ENCODE measurements at places on chromosomes 5 and 9.

DNA sequence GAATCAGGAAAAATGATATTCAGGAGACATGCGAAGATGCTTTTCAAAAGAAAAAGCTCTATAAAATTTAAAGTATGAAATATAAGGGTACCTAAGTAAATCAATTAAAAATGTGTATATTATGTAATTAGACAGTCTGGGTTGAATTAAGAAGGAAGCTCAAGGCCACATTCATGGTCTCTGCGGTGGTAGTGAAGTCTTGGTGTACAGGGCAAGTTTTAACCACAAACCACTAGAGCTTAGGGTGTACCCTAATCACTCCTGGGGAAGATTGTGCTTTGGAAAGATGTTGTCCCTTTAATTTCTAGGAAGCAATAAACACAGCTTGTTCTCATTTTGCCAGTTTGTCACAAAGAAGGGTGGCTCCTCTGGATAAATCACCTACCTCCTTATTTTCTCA lies 287.2 kb upstream of the ZNF608 start:
- no peak for DNase-seq

DNA sequence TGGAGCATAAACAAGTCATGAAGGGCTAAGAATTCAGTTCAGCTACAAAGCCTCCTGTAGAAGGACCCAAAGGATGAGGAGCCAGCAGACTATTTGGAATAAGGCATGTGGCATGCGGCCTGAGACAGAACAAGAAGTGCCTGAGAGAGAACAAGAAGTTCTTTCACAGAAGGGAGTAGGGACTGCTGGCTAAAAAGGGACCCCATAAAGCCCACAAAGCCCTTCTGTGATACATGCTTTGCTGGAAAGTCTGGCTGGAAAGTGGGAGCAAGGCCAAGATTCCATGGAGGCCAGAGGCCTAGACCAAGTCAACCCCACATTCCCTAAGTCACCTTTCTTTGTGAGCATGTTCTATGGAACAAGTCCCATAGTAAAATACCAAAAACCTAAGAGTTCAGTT lies 35.9 kb upstream of the UBAP2 start:
- no peak for DNase-seq

DNA sequence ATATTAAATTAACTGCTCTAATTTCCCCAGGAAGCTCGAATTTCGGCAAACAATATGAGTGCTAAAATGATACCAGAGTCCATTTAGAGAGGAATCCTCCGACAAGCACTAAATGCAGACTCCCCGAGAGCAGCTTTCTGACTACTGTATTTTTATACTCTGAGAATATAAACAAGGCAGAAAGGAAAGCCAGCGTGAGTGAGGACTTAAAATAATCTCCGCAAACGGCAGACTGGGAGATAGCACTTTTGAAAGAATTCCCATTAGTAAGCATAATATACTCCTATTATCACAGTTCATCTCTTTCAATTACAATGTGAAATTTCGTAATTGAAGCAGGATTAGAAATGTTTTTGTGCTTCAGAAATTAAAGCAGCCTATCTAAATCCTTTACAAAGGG lies 269.4 kb upstream of the PANK3 start:
- DNase-seq = no peak

GRCh38 chr9:25224309-25224708 lies 453.9 kb downstream of the TUSC1 start:
- DNase-seq = no peak

- DNase-seq = no peak
Observed at GRCh38 chr5:133220851-133221674, 169.2 kb downstream of the HSPA4 start.

GRCh38 chr5:149221731-149222342 lies 49.8 kb upstream of the AFAP1L1 start:
- DNase-seq = no peak

DNA sequence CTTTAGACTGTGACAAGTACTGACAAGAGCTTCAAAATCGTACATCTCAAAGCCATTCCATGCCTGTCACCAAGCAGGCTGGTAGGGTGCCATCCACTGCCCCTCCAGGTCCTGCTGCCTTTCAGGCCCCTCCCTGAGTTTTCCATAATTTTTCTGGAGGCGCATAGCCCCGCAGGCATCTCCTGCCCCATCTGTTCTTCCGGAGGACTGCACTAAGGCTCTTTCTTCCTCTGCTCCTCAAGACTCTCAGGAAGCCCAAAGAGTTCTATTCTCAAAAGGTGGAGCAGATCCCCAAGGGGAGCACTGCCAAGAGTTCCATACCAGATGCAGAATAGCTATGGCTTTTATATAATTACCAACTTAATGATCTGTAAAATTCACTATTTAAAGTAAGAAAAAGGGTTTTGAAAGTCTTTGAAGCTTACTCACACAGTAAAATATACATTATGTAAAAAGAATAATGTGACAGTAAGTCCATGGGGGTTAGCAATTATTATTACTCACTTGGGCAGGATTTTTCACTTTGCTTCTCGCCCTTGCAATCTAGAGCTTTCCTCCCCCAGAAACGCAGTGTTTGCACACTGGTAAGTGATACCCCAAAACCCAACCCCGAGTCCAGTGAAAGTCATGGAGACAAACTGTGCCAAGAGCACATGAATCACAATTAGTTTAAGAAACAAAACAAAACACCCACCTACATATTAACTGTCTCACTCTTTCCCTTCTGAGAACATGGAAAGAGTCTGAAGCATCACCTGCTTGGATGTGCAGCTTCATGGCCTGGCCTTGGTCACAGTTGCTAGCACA lies 114.1 kb upstream of the DAPK1 start:
- no peak for DNase-seq

- DNase-seq = no peak
Observed at GRCh38 chr5:158727771-158728311, 371.9 kb downstream of the EBF1 start.

DNA sequence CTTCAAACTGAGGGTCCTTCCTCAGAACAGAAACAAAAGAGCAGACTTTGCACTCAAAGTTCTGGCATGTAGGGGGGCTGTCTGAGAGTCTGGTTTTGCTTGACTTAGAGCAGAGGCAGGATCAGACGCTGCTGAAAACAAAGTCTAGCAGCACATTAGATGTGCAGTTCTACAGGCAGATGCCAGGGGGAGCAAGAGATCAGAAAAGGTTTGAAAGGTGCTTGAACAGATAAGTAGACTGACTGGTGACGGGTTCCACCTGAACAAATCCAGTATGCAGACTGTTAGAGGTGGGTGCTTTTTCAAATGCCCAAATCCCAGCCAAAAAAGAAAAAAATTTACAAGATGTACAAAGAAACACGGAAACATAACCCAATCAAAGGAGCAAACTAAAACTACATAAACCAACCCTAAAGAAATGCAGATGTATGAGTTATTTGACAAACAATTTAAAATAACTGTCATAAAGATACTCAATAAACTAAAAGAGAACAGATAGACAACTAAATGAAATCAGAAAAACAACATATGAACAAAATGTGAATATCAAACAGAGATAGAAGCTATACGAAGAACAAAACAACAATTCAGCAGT lies 194.7 kb upstream of the FREM1 start:
- no peak for DNase-seq

GRCh38 chr5:162288647-162289296 lies 221.2 kb downstream of the GABRG2 start:
- DNase-seq = no peak

DNA sequence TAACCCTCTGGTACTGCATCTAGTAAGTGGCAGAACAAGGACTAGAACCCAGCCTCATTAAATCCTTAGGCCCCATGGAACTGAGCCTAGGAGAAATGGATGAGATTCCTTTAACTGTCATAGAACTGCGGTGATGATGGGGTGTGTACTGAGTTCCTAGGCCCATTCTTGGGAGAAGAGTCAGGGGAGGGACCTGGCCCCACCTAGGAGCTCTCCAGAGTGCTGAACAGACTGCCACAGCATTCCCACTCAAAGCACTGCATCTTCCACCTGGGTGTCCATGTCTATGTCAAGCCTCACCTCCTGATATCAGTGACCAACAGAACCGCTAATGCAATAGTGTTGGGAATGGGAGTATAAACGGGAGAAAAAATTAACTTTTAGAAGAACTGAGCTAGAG lies 36.6 kb downstream of the TTLL11 start:
- no peak for DNase-seq

DNA sequence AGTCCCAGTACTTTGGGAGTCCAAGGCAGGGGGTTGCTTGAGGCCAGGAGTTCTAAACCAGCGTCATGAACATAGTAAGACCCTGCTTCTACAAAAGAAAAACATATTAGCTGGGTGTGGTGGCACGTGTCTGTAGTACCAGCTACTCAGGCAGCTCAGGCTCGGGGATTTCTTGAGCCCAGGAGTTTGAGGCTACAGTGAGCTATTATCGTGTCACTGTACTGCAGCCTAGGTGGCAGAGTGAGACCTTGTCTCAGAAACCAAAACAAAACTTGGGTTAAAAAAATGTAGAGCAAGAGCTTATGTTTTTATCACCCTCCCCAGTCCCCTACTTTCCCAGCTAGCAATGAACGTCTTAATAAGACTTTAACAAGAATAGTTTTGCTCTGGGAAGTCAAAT lies 46.7 kb downstream of the UHRF2 start:
- no peak for DNase-seq

DNA sequence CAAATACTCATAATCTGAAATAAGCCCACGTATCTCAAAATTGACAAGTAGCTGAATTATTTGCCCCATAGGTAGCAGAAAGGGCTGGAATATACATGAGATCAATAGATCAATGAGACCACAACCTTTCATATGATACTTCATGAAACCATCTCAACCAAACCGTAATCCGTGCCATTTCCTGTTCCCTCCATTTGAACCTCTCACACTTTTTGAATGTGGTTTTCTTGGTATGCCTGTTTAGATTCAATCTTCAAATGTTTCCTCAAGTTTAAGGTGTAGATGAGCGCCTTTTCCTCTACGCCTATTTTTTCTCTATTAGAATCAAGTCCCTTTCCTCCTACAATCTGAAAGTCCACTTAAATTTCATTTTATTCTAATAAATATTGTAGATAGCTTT lies 805.5 kb downstream of the EFNA5 start:
- DNase-seq = no peak

DNA sequence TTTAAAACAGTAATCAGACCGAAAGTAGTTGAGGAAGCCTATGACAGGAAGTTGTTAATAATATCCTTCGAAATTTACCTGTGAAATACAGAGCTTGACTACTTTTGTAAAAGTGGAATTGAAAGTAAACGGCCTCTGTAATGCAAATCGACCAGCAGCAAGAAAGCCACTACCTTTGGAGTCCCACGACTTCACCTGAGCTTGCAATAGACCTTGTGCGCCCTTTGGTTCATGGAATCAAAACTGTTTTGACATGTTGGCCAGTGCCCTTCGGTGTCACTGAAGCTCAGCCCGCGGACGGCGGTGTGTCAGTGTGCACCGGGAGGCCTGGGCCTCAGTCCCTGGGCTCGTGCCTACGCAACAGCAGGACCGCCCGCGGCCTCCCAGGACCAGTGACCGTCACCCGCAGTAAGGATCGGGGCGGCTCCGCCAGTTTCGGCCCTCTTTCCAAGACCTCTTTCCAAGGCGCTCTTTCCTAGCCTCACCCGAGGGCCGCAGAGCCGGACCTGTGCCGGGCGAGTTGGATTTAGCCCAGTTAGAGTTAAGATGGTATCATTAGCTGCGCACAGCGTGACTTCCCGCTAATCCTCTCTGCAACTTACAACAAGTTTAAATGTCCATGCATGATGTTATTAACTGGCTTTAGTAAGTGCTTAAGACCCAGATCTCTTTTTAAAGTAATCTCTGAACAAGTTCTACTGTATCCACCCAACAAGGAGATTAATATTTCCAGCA lies 223.3 kb downstream of the MEF2C start:
- DNase-seq = no peak

DNA sequence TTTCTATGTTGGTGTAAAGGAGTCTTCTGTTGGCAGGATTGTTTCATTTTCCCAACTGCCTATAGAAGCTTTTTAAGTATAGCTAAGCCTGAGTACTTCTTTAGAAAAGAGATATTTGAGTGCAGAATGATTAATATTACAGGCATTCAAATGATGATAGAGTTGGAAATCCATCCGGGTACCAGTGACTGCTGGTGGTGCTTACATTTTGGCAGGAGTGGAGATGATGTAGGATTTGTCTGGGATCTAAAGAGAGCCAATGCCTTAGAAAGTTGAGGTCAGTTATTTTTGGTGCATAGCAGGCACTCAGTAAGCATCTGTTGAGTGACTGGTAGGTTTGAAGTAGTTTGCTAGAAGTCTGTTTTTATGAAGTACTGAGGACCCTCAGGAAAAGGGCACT lies 433.5 kb downstream of the DMAC1 start:
- DNase-seq = no peak

- DNase-seq = no peak
Observed at GRCh38 chr9:15501179-15501578, 9.6 kb downstream of the PSIP1 start.

- no peak for DNase-seq
Observed at GRCh38 chr9:110777876-110778215, 109.3 kb downstream of the MUSK start.

- no peak for DNase-seq
Observed at GRCh38 chr9:64773491-64773931, 511.5 kb downstream of the FOXD4L5 start.

- no peak for DNase-seq
Observed at GRCh38 chr9:76944011-76944410, 38.1 kb upstream of the PRUNE2 start.

DNA sequence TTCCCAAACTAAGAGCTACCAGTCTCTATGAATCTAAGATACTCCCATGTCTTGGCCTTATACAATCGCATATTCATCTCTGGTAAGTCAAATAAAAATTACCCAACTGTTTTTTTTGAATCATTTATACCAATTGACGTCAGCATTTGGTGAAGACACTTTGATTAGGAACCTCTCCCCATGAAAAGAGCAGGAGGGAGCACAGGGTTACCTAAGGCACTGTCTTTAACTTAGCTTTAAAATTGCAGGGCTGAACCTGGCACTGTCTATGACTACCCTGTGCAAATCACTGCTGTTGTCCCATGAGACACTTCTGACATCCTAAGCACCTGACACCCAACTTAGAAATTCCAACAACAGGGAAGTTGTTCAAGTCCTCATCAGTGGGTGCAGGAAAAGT lies 586.4 kb downstream of the MAT2B start:
- no peak for DNase-seq

DNA sequence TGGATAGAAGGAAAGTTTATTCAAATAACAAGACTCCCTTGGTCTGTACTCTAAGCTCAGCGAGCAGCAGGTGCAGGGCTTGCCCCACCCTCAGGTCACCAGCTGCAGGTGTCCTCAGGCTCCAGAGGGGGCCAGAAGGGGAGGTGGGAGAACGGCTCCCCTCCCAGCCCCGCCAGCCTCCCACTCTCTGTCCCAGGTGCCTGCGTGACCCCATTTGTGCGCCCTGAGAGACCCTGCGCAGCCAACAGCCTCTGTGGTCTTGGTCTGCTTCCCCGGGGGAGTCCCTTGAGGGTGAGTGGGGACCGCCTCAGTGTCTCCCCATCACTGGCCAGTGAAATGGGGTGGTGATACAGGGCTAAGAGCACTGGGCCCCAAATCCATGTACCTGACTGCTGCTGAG lies 62.3 kb upstream of the STXBP1 start:
- no peak for DNase-seq

DNA sequence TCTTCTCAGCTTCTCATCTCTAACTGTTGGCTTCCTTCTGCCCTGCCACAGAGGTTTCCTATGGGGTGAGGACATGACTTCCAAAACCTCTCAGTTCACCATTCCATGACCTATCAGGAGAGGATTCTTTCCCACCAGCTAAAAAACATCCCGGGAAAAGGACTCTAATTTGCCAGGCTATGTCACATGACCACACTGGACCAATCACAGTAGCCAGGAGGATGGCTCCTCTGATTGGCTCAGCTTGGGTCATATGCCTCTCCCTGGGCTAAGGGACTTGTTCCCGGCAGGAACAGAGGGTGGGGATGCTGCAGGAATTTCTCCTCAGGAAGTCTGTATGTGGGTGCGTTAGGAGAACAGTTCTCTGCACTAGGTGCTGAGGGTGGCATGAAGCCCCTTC lies 40.3 kb upstream of the XPA start:
- no peak for DNase-seq

- no peak for DNase-seq
Observed at GRCh38 chr5:139896718-139897117, 101.1 kb downstream of the PSD2 start.
